ENCODE measurements at places on chromosomes 1 and 21. TPM values are rescaled to one million over a fixed set of nuclear protein-coding genes. Genes with fewer than 3 reads are reported as not detected.

GRCh38 chr1:36232212-36233095, 8.2 kb downstream of the THRAP3 start:
- no peak for DNase-seq

GRCh38 chr1:6385488-6386191, 7.9 kb downstream of the ACOT7 start:
- peak; percentile 48 for DNase-seq

HTR6 gene
- 2.4 TPM for polyA plus RNA-seq

LCA5L gene
- polyA plus RNA-seq: 3.5 TPM

DNA sequence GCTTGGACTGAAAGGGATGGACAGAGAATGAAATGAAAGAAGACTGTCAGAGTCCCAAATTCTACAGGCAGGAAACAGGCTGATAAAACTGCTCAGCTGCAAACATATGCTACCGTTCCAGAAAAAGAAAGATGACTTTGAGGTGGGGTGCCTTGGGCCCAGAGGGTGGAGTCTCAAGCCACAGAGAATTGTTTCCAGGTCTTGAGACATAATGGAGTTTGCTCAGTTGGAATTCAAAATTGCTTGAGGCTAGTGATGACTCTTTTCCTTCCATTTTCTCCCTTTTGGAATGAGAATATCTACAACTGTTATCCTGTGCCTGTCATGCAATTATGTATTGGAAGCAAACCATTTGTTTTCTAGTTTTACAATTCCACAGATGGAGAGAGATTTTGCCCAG, 23.6 kb upstream of the PSEN2 start:
- no peak for DNase-seq

All from renal pelvis (tissue), 12 donors.